ENCODE measurements at places on chromosomes 11 and 22. TPM values are rescaled to one million over a fixed set of nuclear protein-coding genes. Genes with fewer than 3 reads are reported as not detected.

GRCh38 chr11:71199226-71199820 is 53.1 kb downstream of the SHANK2 start:
- DNase-seq: no peak

GRCh38 chr11:75504501-75504900 is 21.2 kb downstream of the GDPD5 start:
- DNase-seq: no peak

GRCh38 chr22:29765905-29766631 is 739 bp downstream of the ZMAT5 start:
- DNase-seq: no peak

GRCh38 chr22:45131749-45132148 is 32.0 kb upstream of the NUP50 start:
- DNase-seq: no peak

- no peak for DNase-seq
These were observed 123.9 kb downstream of the PAX6 start for GRCh38 chr11:31687256-31687655.

GRCh38 chr22:39185601-39186012 is 33.1 kb upstream of the CBX7 start:
- no peak for DNase-seq

DNA sequence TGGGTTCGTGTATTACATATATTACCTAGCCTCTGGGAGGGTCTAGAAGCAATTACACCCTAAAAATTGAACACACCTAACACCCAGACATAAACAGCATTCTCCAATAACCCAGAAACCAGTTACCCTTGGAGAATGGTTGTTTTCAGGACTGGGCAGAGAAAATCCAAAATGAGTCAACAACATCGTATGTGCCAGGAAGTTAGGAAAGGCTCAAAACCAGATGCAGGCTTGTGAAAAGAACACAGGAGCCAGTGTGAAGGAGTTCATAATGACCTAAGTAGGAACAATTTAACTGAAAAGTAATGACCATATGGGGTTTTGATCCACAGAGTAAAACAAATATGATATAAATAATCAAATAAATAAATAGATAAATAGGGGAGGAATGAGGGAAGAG is 5.1 kb upstream of the CLPB start:
- peak; percentile 35 for DNase-seq

- no peak for DNase-seq
These were observed 2.7 kb downstream of the B4GALNT4 start for GRCh38 chr11:371716-372590.

DNA sequence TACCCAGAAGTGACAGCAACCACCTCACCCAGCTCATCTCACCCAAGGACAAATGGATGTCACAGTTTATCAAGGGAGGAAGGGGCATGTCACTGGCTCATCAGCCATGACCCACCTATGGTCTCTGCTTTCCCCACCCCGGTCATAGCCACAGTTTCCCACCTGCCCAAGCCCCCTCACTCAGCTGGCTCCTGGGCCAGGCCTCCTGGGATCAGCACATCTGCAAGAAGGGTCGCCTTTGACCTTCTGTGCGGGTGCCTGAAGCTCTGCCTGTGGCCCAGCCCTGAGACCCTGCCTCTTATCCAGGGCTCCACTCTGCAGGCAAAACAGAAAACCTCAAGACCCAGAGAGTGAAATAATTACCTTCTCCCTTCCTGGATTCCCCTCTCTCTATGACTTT is 236.4 kb downstream of the BUD13 start:
- no peak for DNase-seq

DNA sequence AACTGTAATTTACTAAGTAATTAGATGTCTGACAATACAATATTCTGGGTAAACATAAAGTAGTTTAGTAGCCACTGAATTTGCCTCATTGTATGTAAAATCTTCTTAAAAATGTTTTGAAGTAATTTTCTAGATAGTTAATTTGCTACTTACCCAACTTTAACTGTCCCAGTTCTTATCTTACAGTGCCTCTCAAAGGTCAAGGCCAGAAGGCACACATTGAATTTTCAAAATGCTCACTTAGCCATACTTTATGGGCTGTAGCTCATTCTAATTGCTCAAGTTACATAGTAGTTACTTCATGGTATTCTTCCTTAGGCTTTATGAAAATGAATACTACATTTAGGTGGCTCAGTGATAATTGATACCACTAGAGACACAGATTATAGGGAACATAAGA is 666.6 kb downstream of the CNTN5 start:
- no peak for DNase-seq

DNA sequence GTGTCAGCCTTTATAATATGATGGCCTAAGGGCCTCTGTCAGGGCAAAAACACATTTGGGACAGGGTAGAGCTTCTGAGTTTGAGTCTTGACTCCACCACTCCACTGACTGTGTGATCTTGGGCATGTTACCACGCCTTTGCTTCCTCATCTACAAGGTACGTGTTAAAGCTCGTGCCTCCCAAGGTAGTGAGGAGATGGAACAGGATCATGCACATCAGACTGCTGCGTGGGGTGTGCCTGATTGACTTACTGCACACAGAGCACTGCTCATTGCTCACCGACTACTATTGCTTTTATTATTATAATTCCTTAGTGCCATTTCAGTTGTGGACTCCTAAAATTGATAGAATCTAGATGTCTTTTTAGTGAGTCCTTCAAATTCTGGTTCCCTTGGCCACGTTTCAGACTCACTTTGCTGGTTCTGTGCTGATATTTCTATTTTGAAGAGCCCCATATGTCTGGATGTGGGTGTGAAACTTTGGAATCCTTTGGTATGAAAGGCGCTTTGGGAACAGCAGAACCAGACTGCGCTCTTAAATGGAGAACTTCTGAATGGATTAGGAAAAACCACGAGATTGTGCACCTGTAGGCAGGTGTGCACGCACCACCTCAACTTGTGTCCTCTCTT is 44.1 kb upstream of the RAB1B start:
- DNase-seq: no peak

GRCh38 chr22:29011240-29012100 is 50.2 kb downstream of the C22orf31 start:
- no peak for DNase-seq

- DNase-seq: no peak
These were observed 28.0 kb downstream of the TST start for GRCh38 chr22:36991206-36991605.

DNA sequence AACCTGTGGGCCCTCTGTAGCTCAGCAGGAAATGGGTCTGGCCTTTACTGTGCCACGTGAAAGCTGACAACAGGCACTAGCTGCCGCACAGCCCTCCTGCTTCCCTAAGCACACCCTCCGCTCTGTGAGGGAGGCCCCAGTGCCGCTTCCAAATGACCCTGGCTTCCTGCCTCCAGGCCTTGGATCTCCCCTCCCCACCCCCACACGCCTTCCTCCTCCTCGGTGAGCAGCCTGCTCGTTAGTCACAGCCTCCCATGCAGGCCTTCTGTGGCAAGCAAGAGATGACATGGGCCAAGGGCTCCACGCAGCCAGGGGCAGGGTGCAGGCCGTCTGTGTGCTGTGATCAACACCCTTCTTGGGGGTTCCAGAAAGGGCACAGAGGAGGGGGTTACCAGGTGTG is 15.3 kb upstream of the RASL10A start:
- peak; percentile 68 for DNase-seq

DNA sequence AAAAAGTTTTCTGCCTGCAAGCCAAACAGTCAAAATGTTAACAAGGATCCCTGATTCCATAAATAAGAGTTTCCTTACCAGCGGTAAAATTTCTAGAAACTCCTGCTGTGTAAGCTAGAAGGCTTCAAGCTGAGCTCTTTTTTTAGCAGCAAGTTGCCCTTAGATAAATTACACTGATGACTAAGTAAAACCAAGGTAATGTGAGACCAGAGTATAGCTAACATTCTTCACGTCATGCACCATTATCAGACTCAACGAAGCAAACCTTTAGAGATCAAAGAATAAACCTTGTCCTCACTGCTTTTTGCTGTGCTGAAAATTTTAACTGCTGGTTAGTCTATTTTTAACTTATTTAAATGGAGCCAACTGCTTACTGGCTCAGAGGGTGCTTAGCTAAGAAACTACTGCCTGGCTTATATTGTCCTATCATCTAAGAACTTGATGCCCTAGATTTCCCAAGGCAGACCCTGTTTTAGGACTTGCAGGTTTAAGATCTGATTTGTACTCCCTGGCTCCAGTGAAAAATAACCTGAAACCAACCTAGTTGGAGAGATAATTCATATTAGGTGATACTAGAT is 900.7 kb downstream of the JRKL start:
- DNase-seq: no peak

DNA sequence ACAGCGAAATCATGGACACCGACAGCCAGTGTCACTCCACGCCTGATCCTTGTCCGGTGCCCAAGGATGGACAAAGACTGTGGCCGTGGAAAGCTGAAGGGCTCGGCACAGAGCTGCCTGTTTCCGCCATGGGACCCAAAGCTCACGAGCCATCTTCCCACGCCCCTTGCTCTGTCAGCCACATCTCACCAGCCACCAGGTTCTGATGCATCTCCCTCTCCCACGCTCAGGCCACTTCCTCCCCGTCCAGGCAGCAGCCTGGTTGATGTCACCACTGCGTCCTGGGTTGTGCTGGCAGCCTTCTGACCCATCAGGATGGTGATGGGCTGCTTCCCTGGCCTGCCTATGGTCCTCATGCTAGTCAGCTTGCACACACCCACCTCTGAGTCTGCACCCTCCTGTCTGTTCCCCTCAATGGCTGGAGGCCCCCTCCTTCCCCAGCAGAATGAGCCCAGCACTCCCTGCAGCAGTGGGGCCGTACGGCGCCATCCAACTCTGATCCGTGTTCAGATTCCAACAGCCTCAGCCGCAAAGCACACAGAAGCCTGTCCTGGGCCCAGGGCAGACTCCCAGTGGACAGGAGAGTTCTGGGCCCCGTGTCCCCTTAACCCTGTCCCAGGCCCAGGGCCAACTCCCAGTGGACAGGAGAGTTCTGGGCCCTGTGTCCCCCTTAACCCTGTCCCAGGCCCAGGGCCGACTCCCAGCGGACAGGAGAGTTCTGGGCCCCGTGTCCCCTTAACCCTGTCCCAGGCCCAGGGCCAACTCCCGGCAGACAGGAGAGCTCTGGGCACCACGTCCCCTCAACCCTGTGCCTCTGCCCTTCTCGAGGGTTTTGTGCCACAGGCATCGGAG is 259.5 kb downstream of the BRD1 start:
- DNase-seq: no peak

DNA sequence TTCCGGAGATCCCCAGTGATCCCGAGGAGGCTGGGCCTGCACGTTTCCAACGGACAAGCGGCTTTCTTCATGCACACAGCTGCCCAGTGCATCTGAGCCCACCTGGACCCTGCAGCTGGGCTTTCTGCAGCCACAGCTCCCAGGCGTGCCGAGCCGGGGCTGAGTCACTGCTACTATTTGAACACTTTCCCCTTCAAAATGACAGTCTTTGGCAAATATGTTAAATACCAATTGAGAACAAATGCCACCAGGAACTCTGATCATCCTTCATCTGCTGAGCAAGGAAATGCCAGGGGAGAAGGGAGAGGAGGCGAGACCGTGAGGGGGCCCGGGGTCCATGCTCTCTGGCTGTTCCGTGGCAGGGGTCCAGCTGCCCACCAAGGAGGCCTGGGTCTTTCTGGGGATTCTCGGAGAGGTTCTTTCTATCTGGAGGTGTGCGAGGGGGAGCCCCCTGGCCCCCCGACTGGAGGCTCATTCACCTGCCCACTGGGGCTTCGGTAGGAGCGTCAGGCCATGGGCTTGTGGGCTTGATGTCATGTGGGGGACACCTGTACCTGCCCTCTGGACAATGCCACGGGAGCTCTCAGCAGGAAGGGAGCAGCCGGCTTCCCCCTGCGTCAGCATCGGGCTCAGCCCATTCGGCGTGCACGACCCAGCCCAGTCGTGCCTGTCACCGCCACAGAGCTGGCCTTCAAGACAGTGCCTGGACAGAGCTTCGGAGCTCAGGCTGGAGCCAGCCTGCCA is 159.6 kb downstream of the CTTN start:
- DNase-seq: no peak

- no peak for DNase-seq
These were observed 11.3 kb downstream of the MYBPC3 start for GRCh38 chr11:47340980-47341775.

DNA sequence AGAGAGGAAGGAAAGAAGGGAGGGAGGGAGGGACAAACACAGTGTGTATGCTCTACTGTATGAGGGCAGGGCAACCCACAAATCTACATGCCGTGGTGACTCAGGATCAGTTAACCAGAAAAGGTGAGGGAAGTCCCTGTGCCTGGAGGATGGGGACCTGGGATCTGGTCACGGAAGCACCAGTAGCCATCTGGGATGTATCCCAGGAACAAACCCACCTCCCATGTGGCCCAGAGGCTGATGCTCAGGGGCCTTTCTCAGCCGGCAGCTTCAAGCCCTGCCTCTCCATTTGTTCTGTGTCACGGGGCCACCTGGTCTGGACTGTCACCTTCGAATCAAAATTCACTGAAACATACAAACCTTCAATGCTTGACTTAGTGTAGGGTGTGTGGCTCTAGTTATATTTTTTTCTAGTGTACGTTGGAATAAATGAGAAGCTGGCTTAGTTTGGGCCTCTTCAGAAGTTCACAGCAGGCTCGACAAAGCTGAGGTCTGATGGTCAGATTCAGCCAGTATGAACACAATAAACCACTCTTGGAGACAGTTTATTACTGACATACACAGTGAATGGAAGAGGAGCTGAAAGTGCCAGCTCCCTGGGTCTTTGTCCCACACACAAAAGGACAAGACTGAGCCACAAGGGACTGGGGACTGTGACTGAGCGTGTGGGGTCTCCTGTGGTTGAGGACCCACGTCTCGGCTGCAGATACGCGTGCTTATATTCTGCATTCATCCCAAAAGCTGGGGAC is 23.5 kb upstream of the RTL6 start:
- no peak for DNase-seq

GRCh38 chr11:96763244-96763643 is 373.4 kb downstream of the JRKL start:
- no peak for DNase-seq

DNA sequence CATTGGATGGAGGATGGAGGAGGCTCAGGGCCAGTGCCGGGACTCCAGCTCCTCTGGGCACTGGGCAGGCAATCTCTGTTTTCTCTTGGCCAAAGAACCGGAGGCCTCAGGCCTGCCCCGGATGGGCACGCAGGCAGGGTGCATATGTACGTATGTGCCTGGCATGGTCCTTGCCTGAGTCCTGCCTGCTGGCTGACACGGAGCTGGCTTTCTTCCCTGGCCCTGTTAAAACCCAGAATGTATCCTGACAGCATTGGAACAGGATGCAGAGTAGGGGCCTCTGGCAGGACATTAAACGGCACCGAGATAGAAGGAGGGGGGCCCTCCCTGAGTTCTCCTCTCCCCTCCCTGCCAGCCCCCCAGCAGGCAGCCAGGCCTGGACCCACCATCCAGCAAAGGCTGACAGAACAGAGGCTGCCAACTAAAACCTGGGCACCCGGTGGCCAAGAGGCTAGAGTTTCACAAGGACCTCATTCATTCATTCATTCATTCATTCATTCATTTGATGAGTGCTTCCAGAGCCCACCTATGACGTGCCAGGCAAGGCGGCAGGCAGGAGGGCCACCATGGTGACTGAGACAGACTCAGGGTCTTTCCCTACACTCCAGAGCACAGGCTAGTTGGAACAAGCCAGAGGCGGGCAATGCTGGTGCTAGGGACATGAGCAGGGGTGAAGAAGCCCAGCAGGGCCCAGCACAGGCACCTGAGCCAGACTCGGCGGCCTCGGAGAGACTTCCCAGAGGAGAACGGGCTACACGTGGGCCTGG is 28.8 kb downstream of the FLRT1 start:
- DNase-seq: no peak

Gene MYO7A
- not detected for total RNA-seq

Gene EHF
- total RNA-seq: not detected

Gene NADSYN1
- total RNA-seq: 41.4 TPM

Gene GPHA2
- total RNA-seq: not detected

Gene NLRP6
- not detected for total RNA-seq

Gene OR10A2
- not detected for total RNA-seq

Gene TNNT3
- total RNA-seq: not detected

Gene SAA1
- total RNA-seq: 0.50 TPM
